ENCODE measurements at places on chromosomes 16 and 17.

DNA sequence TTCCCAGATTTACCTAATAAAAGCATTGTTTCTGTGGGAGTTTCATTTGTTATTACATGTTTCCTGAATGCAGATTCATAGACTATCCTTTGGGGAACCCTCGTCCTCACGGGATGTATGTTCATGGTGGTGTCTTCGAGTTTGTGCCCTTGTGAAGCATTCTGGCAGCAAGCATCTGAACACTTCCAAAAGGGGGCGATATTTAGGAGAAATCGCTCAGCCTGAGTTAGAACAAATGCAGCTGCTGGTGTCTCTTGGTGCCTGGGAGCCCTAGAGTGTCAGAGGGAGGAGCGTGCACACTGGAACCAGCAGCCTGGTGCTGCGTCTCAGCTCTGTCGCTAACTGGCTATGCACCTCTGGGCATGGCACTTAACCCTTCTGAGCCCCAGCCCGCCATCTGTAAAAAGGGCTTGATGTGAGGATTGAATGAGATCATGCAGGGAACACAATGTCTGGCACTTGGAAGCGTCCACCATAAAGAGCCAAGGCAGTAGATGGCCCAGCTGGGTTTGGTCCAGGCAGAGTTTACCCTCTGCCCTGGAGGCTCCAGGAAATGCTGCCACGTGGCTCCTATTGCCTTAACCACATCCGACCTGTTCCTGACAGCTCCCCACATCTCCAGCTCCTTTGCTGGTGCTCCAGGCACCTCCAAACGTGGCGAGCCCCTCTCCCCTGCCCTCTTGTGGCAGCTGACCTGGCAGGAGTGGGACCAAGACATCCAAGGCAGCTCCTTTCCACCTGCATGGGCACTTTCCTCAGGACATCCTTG lies 25.0 kb upstream of the C16orf78 start:
- DNase-seq, result no peak

- DNase-seq, result no peak
These were observed 80.3 kb downstream of the ARHGAP23 start for GRCh38 chr17:38508570-38508950.

- DNase-seq, result no peak
These were observed 34.7 kb upstream of the BRD7 start for GRCh38 chr16:50403491-50403890.

GRCh38 chr16:23252310-23252709 lies 49.8 kb upstream of the SCNN1B start:
- DNase-seq, result no peak
